A549 (cell line): ENCODE measurements at places on chromosomes 11 and 22.

DNA sequence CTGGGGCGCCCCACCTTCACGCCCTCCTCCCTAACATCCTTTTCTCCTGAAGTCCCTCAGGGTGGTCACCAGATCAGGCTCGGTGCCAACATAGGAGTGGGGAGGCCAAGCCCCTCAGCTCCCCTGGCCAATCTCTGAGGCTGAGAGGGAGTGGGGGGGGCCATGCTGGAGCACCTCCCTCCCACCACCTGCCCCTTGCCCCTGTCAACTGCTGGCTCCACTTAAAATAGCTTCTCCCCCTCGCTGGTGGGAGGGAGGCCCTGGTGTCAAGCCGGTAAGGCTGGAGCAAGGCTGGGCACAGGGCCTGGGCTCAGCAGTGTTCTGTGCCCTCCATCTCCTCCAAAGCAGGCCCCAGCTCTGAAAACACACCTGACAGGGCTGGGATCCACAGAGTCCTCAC is 4.9 kb downstream of the PLXNB2 start:
- no peak for DNase-seq

GRCh38 chr11:23586173-23586572 is 725.9 kb upstream of the CCDC179 start:
- DNase-seq = no peak

- no peak for DNase-seq
Observed at GRCh38 chr22:45426387-45426786, 12.9 kb downstream of the RIBC2 start.

GRCh38 chr22:30870451-30871345 is 97.9 kb downstream of the MORC2 start:
- no peak for DNase-seq

DNA sequence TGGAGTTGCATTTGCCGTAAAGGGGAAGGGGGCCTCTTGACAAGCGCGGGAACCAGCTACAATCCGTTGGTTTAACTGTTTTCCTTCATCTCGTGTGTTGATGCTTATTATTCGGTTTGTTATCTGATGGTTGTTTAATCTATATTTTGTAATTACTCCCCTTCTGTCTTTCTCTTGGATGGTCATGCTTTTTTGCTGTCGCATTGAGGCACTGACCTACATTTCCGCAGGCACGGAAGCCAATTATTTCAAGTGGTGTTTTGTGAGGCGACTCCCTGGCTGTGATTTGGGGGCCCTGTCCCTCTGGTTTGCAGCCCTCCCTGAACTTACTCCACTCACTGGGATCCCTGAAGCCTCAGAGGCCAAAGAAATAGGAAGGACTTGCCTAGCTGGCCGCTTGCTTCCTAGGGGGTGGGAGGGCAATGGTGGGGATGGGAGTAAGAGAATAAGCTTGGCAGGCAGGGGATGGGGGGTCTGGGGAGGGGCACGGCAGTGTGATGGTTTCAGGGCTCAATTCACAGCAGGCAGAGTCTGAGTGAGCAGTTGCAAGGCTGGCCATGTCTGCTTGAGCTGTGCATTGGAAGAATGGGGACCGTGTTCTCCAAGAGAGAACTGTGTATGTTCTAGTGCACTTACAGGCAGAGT is 165.8 kb upstream of the B3GAT1 start:
- DNase-seq = no peak

GRCh38 chr11:2748061-2748813 is 48.4 kb upstream of the KCNQ1OT1 start:
- no peak for DNase-seq

DNA sequence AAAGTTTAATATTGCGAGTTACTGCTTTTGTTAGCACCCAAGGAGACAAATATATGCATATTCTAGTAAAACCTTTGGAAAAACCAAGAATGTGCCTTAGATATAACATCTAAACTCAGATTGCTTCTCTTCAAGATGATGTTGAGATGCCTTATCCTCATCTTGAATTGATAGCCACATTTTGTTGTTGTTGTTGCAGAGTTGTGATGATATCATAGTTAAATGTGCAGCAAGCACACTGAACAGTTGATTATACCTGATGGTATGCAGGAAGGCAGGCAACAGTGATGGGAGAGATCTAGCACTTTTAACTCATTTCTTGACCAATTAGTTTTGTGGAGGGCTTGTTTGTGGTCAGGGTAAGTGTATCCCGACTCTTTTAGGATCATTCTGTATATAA is 48.0 kb downstream of the KDM2A start:
- DNase-seq = no peak

- peak; percentile 61 for DNase-seq
Observed at GRCh38 chr22:21816787-21817496, 50.5 kb downstream of the MAPK1 start.

DNA sequence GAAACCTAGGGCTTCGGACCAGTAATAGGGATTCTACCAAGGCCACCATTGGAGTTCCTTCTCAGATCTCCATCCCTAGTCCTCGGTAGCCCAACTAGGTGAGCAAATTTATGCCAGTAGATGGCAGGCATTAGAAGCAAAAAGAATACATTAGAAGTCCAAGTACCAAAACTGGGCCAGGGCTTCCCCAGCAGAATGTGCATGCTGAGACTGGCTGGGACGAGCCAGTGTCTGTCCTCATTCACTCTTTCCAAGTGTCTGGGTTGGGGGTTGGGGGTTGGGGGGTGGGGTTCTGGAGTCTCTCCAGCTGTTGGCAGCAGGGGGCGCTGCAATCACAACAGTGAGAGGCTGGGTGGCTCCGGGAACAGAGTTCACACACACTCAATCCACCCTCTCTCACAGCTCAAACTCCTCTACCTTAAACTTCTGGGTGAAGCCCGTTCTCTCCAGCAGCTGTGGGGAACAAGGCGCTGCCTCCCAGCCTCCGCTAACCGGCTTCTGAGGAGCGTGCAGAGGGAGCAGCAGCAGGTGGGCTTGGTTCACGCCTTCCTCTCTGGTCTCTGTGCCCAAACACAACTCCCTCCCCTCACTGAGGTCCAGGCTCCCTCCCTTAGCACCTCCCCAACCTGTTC is 57.5 kb downstream of the BTG4 start:
- DNase-seq = peak; percentile 59

DNA sequence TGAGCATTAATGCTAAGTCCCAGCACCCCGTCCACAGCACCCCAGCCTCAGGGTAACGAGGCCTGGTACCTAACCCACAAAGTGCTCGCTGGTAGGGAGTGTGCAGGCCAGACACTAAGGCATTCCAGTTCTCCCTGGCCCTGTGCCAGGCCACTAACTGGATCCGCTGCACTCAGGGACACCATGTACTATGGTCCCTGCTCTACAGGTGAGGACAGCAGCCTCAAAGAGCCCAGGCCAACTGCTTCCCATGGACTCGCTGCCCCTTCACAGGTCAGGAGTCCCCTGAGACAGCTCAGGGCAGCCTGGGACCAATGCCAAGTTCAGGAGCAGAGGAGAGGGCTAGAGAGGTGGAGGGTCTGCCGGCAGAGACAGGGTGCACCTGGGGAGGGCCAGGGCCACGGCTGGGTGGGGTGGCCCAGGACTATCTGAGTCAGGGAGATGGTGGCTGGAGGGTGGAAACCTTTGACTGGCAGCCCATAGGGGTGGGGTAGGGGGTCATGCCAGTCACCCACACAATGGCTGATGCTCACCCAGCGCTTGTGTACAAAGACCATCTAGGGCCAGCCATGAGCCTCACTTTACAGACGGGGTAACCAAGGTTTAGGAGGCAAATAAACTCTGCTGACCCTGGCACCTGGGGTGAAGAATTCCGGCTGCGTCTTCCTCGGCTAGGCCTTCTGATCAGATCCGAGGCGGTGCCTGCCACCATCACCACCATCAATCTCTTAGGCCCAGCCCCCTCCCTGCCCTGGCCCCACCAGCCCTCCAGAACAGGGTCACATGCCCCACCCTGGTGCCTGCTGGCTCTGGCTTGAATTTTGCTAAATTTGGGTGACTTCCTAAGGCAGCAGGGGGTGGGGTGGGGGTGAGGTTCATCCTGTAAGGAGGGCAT is 5.6 kb downstream of the OSBPL5 start:
- DNase-seq = no peak
